ENCODE measurements at places on chromosomes 13 and 19. TPM values are rescaled to one million over a fixed set of nuclear protein-coding genes. Genes with fewer than 3 reads are reported as not detected.

Gene IGSF23
- total RNA-seq = not detected

GRCh38 chr19:42165146-42165545 lies 32.9 kb upstream of the POU2F2 start:
- no peak for DNase-seq

GRCh38 chr13:62324842-62325241 lies 909.2 kb upstream of the PCDH20 start:
- no peak for DNase-seq

GRCh38 chr13:84651288-84651687 lies 769.0 kb upstream of the SLITRK1 start:
- peak; percentile 81 for DNase-seq

- no peak for DNase-seq
Measured at GRCh38 chr13:20983386-20983785, 78.0 kb downstream of the LATS2 start.

GRCh38 chr13:75610466-75610865 lies 25.7 kb upstream of the LMO7 start:
- DNase-seq = no peak

DNA sequence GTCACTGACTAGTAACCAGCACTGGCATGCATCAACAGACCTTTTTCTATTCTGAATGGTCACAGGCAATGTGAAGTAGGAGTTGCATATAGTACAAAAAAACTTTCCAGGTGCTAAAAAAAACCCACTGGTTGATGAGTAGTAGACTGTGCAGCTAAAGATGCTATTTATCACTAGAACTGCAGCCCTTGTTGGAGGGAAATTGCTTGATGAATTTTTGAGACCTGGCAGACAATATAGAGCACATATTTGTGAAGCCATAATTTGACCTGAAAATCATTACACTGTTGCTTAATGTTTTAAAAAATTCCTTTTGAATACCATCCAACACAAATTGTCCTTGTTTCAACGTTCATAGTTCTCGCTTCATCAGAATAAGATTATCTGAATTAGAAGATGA lies 441.0 kb downstream of the KLF12 start:
- peak; percentile 6 for DNase-seq

DNA sequence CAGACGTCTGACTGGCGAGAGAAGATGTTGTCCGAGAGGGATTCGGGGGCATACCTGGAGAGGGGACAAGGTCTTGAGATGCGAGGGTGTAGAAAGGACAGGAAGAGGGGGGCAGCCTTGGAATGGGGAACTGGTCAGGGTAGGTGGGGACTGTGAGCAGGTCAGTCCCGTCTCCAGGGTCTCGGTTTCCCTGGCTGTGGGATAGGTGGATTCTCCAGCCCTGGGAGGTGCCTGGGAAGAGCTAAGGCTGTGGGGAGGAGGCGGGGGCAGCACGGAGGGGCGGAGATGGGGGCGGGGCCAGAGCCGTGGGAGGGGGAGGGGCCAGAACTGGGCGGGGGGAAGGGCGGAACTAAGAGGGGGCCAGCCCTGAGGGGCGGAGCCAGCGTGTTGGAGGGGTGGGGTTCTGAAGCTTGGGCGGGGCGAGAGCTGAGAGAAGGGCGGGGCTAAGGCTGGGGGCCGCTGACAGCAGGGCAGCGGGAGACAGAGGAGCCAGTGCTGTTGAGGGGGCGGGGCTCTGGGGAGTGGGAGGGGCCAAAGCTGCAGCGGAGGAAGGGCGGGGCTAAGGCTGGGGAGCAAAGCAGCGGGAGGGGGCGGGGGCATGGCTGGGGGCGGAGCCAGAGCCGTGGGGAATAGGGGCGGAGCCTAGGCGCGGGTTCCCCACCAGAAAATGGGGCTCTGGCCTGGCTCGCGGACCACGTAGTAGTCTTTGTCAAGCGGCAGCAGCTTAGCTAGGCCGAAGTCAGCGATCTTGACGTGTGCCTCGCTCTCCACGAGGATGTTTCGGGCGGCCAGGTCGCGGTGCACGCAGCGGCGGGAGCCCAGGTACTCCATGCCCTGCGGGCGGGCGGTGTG lies 9.5 kb upstream of the INSL3 start:
- peak; percentile 63 for DNase-seq

Gene PTPRH
- total RNA-seq = 6.5 TPM

DNA sequence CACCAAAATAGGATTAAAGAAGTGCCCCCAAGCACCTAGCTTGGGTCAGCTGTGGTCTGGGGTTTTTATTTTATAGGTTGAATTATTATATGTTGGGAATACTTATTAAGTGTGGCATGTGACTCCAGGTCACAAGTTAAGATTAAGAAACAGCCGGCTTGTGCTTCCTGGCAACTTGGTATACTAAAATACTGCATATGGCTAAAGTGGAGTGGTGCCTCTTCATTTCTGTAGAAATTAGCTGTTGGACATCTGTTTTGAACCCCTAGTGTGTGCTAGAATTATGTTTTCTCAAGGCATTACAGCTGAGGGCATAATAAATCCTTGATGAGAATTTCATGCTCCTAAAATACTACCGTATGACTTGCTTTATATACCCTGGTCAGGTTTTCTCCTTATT lies 286.6 kb downstream of the SHISA2 start:
- no peak for DNase-seq

- DNase-seq = no peak
Measured at GRCh38 chr13:111503905-111504695, 183.7 kb downstream of the TEX29 start.

Gene MADCAM1
- 0.16 TPM for total RNA-seq

Gene CA11
- 14.5 TPM for total RNA-seq

Gene SOX1
- not detected for total RNA-seq

Data from fibroblast of the aortic adventitia (primary cell).